ENCODE measurements at places on chromosomes 13 and 19.
A peak's percentile ranks its signal among the peaks of the same experiment; 100 is the strongest.

GRCh38 chr13:72505376-72505775 is 222.1 kb downstream of the MZT1 start:
- no peak for DNase-seq

- no peak for DNase-seq
Measured at GRCh38 chr19:33674626-33675367, 53.0 kb downstream of the CHST8 start.

DNA sequence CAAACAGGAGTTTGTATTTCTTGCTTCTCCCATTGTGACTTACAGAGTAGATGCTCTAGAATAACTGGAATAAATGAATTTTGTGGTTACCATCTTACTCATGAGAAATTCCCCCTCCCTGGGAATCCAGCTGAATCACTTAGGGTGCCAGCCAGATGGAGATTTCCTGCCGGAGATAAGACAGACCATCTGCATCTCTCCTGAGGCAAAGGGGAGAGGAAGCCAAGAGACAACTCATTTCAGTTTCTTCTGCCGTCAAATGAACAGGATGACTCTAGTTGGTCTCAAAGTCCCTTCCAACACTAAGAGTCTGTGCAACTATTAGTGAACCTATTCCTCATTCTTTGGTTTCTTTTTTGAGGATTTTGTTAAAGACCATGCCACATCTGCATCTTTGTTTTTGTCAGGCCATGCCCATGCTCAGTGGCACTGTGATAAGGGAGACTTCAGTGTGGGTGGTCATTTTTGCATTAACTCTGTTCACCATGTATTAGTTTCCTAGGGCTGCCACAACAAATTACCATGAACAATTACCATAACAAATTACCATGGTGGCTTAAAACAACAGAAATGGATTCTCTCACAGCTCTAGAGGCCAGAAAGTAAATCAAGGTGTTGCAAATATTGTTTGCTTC is 112.8 kb downstream of the NDFIP2 start:
- no peak for DNase-seq

- DNase-seq = no peak
Measured at GRCh38 chr19:40165362-40165937, 25.8 kb upstream of the MAP3K10 start.

GRCh38 chr19:4911786-4912672 is 2.7 kb downstream of the UHRF1 start:
- peak; percentile 37 for DNase-seq

GRCh38 chr13:31722673-31723072 is 16.7 kb upstream of the RXFP2 start:
- no peak for DNase-seq
